ENCODE measurements at places on chromosomes 7 and 10.

DNA sequence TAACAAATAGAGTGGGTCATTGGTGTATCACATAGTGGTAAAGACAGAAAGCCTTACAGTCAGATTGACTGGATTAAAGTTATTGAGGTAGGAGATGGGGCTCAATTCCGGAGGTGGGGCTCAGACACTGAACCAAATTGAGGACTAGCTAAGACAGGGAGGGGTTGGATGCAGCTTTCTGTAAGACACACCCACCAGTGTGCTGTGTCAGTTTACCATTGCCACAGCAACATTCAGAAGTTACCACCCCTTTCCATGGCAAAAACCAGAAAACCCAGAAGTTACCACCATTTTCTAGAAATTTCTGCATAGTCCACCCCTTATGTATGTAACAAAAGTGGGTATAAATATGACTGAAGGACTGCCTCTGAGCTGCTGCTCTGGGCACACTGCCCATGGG lies 167.6 kb upstream of the TMEM72 start:
- no peak for DNase-seq

- no peak for DNase-seq
Observed at GRCh38 chr7:24572016-24572392, 1.2 kb upstream of the PALS2 start.

DNA sequence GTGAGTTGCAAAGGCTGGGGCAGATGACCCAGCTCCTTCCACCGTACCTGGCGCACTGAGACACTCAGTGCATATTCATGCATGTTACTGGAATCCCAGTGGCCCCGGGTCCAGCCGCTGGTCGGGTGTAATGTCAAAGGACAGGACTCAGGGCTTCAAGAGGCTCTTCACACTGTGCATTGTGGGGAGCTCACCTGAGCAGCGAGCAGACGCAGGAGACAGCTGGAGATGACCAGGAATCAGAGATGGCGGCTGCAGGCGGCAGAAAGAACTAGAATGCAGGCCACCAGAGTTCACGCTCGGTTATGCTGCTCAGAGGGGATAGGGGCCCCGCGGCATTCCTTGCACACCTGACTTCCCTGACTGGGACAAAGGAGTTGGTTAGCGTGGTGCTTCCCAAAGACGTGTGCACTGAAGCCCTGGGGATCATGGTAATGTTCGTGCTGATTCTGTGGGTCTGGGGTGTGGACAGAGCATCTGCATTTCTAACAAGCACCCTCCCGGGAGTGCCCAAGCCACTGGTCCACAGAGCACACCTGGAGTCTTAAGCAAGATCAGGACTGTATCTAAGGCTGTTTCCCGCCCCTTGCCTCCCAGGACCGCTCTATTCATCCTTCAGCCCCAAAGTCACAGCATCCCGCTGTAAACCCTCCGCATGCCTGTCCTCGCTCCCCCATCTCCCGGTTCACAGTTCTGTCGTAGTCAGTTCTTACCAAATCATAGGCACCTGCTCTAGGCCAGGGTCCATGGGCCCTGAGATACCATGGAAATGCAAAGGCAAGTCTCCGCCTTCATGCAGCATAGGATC lies 71.0 kb downstream of the MKI67 start:
- DNase-seq = no peak

- DNase-seq = no peak
Observed at GRCh38 chr7:63024446-63024845, 974.2 kb upstream of the ZNF722 start.
